ENCODE measurements at places on chromosomes 2 and 18.

DNA sequence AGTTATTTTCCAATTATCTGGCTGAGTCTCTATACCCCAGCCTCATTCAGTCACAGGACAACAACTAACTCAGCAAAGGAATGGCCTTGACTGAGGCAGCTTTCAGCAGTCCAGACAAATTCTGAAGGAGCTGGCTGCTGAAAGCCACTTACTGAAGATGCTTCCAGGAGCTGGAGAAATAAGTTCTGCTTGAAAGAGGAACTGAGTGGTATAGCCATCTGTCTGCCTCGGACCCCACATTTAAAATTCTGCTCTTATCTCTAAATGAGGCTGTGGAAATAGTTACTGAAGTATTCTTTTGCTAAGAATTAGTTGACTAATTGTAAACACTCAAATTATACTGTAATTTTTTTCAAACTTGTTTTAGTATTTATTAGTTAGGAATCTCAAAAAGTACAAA lies 9.1 kb upstream of the GPD2 start:
- DNase-seq, result no peak

DNA sequence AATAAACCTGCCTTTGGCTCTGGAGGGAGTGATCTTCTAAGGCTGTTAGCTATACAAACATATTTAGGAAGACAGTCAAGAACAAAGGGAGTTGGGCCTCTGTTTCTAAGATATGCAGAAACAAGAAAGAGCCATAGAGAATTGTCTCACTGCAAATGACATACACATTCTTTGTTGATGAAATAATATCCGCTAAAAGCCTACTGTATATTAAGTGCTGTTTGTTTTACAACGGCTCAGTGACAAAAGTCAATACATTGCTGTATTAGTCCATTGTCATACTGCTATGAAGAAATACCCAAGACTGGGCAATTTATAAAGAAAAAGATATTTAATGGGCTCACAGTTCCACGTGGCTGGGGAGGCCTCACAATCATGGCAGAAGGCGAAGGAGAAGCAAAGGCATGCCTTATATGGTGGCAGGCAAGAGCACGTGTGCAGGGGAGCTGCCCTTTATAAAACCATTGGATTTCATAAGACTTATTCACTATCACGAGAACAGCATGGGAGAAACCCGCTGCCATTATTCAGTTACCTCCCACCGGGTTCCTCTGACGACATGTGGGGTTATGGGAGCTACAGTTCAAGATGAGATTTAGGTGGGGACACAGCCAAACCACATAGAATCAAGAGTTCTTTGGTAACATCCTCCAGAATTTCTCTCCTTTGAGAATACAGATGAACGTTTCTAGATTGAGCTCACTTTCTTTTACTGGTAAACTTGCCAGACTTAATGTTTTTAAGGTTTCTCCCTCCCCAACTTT lies 157.8 kb downstream of the PIK3C3 start:
- no peak for DNase-seq

DNA sequence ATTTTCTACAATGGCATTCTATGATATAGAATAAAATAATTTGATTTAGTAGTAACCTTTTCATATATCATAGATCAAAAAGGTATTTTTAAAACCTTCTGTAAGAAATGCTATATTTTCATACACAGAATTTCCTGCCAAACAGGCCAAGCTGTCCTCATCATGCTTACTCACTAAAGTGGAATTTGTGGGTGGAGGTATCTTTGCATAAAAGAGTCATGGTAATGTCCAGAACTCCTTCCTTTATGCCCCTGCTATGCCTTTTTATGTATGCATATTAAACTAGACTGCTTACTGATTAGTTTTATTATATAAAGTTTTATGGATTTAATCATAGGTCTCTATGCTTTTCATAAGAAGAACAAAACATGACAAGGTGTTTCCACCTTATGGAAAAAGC lies 27.5 kb upstream of the MARCHF7 start:
- DNase-seq, result no peak

GRCh38 chr2:8527676-8528075 lies 154.2 kb upstream of the ID2 start:
- DNase-seq, result no peak

GRCh38 chr2:169509298-169509885 lies at the start of gene KLHL41:
Gene KLHL41, plus strand, starts transcription at chr2:169509702. Its CDS starts 77 bp downstream, at chr2:169509779.
- DNase-seq, result no peak

DNA sequence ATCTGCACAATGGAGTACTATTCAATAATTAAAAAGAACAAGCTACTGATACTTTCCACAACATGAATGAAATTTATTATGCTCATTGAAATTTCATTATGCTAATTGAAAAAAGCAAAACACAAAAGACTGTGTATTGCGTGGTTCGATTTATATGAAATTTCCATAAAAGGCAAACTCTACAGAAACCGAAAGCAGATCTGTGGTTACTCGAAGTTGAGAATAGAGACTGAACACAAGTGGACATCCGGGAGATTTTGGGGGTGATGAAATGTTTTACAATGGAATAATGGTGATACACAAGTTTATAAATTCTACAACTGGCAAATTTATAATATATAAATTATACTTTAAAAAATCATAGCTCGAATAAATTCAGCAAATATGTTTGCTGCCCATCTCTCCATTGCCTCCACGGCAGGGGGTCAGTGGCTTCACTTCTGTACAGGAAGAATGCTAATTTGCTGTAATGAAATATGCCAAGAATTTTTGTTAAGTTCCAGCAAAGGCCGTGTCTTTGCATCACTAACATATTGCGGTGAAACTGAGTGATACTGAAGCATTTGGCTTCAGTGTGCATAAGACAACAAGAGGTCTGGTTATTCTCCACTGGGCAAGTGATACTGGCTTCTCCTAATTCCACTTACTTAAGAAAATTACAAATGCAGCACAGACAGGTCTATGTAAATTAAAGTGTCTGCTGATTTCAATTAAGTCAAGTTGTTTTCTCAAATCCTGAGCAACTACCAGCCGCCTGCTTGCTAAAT lies 96.7 kb downstream of the TMEM163 start:
- no peak for DNase-seq

- DNase-seq, result no peak
Observed at GRCh38 chr2:48531141-48531648, 1.2 kb downstream of the STON1 start.

GRCh38 chr2:218888341-218888740 lies 7.7 kb downstream of the WNT10A start:
- no peak for DNase-seq

- no peak for DNase-seq
Observed at GRCh38 chr18:43160509-43160908, 45.0 kb upstream of the RIT2 start.

DNA sequence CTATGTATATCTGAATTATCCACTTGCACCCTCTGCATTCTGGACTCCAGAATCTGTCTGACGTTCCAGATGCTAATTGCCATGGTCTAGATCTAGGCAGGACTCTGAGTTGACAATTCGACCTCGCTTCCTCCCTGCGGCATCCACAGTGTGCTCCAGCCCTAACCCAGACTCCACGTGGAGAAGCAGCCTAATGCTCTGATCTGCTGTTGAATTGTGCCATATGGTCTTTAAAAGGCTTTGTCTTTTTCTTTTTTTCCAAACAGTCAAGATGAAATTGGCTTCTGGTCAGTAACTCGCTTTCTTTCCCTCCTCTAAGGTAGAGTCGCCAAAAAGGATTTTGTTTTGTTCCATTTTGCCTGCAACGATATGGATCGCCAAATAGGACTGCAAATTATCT lies 752.6 kb upstream of the ID2 start:
- DNase-seq, result no peak

DNA sequence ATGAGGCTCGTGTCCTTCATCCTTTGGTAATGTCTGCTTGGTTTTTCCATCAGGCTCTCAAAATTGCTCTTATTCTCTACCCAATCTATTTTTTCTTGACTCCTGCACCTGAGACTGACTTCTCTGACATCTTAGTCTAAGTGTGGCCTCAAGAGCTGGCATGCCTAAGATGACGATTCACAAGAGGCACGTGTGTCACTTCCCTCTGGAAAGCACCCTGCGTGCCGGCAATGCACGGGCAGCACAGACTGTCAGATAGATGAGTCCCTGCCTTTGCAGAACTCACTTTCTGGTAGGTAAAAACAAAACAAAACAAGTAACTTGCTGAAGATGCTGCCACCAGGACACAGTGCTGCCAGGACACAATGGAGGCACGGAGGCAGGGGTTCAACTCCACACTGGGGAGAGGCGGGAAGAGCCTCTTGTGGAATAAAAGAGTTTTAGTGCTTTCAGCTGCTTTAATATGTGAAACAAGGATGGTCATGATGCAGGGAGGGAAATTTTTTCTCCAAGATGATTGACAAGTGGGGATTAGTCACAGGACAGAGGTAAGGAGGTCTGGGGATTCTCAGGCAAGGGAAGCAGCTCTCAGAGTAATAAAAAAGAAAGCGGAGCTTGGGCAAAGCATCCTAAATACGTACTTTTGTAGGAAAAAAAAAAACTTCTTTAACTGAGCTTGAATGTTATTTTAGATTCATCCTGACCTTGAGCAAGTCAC lies 27.3 kb downstream of the CYB5A start:
- no peak for DNase-seq

DNA sequence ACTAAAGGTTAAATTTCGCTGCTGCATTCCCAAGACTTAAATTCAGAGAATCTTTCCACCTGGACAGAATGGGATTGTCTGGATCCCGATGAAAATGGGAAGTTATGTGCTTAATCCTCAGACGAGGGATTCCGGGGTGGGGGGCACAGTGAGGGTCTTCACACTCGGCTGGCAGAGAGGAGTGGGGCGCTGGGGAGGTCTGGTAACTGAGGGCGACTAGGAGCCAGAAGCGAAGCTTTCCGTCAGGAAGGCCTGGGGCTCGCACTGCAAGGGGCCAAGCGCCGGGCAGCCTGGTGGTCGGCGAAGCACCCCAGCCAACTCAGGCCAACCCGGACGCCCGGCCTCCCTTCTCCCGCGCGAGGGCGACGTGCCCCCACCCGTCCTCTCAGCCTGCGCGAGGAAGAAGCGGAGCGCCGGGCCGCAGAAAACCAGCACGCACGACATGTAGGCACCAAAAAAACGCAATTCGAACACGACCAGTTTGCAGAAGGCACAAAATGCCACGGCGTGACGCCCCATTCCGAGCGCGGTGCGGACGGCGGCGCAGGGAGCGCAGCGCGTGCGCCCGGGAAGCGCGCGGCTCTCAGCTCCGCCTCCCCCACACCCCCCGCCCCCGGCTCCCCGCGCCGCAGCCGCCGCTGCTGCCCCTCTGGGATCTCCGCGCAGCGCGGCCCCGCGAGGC lies 188.1 kb downstream of the ZEB2 start:
- peak; percentile 14 for DNase-seq

DNA sequence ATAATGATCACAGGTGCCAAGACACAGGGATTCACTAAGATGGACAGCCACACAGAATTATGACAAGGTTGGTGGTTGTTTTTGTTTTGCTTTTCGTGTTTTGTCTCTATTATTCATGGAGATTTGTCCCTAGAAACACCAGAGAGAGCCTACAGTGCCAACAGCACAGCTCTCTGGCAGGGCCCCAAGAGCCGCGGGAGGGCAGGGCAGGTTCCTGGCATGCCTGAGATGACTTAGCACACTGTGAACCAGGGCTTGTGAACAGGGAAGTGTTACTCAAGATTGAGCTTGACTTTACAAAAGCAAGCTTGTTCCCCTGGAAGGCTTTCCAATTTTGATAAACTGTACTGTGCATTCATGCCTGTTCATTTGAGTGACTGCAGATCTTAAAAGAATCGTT lies 437.4 kb upstream of the SALL3 start:
- no peak for DNase-seq

DNA sequence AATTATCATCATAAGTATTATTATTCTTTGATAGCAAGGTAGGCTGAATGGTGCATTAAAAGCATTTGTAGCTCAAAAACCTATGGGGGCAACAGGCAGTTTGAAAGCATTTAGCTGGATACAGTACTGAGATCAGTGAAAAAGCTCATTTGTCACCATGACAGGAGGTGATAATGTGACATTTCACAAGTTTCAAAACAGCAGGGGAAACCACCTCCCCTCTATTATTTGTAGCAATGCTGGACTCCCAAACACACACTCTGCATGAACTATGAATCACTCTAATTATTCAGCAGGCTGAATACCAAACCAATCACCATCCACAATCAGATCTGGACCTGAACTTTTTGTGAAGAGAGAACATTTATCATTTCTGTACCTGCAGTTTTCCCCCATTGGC lies 63.4 kb downstream of the MYO5B start:
- DNase-seq, result no peak

DNA sequence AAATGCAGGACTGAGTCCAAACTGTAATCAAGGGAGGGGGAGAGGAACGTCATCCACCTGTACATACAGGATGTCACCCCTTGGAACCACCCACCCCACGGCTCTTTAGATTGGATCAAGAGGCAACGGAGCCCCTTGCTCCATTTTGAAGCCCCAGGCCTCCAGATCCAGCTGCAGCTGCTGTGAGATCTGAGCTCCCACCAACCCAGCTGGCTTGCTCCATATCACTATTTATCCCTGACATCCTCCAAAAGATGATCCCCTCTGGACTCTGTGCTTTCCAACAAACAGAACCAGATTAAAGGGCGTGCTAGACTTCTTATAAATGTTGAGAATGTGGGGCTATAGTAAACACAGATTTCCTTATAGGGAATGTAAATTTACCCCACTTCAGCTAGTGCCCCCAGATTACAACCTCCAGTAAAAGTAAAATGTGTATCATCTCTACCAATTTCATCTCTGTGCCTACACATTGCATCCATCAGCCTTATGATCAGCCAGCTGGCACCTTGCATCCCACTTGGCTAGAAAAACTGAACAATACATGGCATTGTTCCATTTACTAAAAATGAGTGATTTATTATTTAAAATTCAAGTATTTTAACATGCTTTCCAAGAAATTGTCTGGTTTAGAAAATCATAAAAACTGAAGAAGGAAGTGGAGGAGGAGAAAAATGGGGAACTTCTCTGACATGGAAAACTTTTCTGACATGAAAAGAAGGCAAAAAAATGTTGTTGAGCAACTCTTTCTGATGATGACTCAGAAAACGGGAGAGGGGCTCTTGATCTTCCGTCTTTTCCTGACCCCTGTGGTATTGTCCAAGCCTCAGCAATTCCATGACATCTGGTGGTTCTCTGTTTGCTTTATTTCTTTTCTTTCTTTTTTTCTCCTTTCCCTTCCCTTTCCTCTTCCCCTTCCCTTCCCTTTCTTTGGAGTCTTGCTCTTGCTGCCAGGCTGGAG lies 262.6 kb upstream of the THUMPD2 start:
- DNase-seq, result no peak

DNA sequence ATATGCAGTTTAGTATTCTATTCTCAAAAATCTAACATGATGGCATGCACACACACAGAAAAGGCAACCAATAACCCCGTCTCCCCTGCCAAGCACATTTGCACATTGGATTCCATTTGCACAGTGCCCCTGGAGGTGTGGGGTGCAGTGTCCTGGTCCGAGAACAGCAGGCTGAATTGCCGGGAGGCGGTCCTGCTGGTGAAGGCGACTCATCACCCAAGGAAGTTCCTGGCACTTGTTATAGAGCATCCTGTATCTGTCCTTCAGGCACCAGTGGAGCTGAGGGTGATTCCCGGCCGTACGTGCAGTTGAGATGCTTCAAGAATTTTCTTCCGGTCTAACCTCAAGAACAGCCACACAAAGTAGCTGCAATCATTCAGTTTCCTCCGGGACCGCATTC lies 73.0 kb upstream of the RAB12 start:
- DNase-seq, result no peak
